Activated CD8-positive, alpha-beta memory T cell treated with anti-CD3 and anti-CD28 coated beads for 4 hours (primary cell): ENCODE measurements at places on chromosomes 2 and 18.

DNA sequence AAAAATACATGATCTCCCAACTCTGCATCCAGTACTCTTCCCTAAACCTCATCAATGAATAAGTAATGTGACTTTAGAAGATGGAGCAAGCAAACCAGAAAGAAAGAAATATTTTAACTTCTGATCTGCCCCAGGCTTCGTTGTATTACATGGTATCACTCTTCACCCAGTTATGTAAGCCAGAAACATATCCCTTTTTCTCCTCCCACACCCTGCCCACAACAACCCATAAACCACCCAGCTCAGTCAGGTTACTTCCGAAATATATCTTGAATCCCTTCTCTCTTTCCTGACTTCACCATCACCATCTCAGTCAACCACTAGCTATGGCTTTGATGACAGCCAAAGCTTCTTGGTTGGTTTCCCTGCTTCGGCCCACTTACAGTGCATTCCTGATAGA, 295.8 kb upstream of the PARD3B start:
- no peak for DNase-seq

DNA sequence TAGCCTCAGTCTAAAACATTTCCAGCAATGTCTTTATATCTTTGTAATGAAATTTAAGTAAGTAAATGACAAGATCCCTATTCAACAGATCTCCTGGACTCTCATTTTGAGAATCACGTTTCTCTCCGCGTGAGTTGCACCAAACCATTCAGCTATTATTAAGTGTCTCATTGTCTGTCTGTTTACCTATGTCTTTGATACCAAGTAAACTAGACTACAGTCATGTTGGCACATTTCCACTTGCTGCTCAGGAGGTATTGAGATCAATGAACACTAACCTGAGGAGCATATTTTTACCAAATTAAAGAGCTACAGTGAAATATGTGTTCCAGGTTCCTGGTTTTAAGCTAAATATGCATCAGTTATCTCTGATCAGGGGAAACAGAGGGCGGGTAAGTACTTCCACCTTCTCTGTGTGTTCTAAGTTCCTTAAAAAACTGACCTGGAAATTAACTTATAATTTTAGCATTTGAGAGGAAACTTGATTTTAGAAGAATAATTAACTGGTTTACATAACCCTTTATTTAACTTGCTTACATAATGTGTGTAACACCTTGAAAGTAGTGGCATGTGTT, 125.8 kb downstream of the OSBPL6 start:
- no peak for DNase-seq

- no peak for DNase-seq
Measured at GRCh38 chr18:32910694-32911296, 138.0 kb upstream of the KLHL14 start.

DNA sequence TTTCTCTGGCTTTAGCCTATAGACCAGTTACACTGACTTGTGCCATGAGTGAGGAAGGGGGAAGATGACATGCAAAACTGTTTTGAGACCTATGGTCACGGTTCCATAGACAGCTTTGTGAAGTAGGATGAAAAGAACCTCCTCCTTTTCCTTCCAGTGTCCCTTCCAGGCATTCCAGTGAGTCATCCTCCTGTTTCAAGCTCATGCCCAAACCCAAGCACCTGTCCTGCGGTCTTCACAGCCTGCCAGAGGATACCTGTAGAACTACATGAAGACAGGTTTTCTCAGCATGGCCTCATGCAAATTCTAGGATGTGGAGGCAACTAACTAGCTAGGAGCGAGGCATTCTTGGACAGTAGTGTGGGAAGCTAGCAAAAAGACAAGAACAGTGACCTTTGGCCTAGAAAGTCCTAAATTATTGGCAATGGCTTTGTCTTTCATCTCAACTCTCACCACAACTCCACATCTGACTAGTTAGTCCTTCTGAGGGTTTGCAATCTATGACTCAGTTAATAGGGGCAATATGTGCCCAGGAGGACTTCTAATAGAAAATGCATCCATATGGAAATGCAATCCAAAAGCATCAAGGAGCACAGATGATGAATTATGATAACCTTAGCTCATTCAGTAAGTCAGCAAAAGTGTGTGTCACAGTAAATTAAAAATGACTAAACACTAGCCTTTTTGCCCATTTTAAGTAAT, 154.7 kb downstream of the RBM43 start:
- no peak for DNase-seq

GRCh38 chr2:11073251-11073650, 82.0 kb upstream of the SLC66A3 start:
- DNase-seq, result no peak

DNA sequence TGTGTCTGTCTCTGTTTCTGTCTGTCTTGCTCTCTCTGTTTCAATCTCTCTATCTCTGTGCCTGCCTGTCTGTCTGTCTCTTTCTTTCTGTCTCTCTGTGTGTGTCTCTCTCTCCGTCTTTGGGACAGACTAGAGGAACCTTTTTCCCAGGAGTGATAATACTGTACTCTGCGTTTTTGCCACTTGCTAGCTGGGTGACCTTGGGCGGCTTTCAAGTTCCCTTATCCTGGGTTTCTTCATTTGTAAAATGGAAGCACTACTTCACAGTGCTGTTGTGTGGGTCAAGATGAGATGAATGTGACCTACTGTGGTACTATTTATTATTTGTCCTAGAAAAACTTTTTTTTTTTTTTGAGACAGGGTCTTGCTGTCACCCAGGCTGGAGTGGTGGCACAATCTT, 42.4 kb downstream of the HPCAL1 start:
- no peak for DNase-seq

- DNase-seq, result no peak
Measured at GRCh38 chr2:40324656-40325055, 127.2 kb downstream of the SLC8A1 start.

DNA sequence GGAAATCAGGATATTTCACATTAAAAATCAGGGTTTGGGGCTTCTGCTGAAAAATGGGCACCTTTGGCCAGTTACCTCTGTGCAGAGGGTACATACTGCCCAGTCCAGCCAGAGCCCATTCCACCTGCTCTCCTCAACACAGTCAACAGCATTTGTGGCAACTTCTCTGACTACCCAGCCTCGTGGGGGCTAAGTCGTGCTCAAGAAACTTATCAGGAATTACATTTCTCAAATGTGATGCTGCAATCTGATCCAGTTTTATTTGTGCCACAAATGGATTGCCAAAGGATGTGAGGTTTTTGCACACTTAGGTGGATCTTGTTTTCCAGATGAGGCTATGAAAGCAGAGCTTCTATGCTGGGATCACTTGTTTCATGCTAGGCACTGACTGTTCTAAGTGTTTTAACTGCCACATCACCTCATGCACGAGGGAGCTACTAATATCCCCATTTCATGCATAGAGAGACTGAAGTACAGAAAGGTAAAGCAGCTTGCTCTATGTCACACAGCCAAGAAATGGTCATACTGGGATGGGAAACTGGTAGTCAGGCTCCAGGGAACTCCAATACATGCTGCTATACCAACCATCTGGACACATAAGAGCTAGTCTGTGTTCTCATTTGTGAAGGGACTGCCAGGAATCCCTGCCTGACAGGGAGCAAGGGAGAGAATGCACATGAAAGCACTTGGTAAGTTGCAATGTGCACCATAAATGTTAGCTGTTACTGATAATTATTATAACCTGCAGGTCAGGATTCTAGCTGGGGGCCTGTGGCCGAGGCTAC, 89.0 kb upstream of the HK2 start:
- DNase-seq, result no peak

GRCh38 chr2:231068525-231069222, 12.0 kb downstream of the PSMD1 start:
- DNase-seq, result no peak
